Endodermal cell (in vitro differentiated cells): ENCODE measurements at places on chromosomes 5 and 9. TPM values are rescaled to one million over a fixed set of nuclear protein-coding genes. Genes with fewer than 3 reads are reported as not detected.

- no peak overlapping the region for H3K4me3 ChIP-seq
- H3K27me3 ChIP-seq, result no peaks in the 10 kb centered on the region
- DNase-seq, result no peak
Measured at GRCh38 chr5:128684961-128685360, 146.9 kb upstream of the FBN2 start.

- no peaks in the 10 kb centered on the region for H3K4me1 ChIP-seq
- H3K36me3 ChIP-seq, result peaks cover 9% of the 10 kb centered on the region
- peak; percentile 45 for DNase-seq
- H3K27me3 ChIP-seq, result no peaks in the 10 kb centered on the region
Measured at GRCh38 chr5:177427919-177428573, 1.6 kb downstream of the GRK6 start.

GRCh38 chr5:79809743-79810142, 120.1 kb downstream of the CMYA5 start:
- no peak overlapping the region for H3K27ac ChIP-seq
- H3K27me3 ChIP-seq, result no peaks in the 10 kb centered on the region
- no peak for DNase-seq

DNA sequence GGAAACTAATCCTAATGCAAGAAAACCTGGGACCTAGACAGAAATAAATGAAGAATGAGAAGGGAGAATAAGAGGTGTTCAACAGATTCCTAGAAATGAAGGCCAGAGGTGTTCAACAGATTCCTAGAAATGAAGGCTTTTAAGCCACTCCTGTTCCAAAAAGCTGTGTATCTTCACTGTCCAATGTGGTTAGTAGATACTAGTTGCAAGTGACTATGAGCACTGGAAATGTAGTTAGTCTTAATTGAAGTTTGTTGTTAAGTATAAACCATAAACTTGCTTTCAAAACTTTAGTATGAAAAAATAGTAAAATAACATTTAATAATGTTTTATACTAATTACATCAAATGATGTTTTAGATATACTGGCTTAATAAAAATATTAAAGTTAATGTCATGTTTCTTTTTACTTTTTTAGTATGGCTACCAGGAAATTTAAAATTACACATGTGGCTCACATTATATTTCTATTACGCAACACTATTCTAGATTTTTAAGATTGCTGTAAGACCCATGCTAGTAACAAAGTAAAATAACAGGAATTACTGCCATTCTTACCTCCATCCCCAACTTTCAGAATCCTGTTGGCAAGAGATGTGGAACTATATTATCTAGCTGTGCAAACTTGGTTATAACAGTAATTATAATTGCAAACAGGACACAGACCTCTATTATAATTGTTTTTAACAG, 57.5 kb downstream of the RICTOR start:
- DNase-seq, result no peak
- H3K4me1 ChIP-seq, result no peaks in the 10 kb centered on the region
- H3K36me3 ChIP-seq, result peaks cover 29% of the 10 kb centered on the region
- no peak overlapping the region for H3K4me3 ChIP-seq
- no peaks in the 10 kb centered on the region for H3K27me3 ChIP-seq
- no peak overlapping the region for H3K27ac ChIP-seq

SPARC gene
- total RNA-seq, result 643 and 682 TPM in 2 replicates

PHF24 gene
- 1.9 TPM in 2 replicates for total RNA-seq

DNA sequence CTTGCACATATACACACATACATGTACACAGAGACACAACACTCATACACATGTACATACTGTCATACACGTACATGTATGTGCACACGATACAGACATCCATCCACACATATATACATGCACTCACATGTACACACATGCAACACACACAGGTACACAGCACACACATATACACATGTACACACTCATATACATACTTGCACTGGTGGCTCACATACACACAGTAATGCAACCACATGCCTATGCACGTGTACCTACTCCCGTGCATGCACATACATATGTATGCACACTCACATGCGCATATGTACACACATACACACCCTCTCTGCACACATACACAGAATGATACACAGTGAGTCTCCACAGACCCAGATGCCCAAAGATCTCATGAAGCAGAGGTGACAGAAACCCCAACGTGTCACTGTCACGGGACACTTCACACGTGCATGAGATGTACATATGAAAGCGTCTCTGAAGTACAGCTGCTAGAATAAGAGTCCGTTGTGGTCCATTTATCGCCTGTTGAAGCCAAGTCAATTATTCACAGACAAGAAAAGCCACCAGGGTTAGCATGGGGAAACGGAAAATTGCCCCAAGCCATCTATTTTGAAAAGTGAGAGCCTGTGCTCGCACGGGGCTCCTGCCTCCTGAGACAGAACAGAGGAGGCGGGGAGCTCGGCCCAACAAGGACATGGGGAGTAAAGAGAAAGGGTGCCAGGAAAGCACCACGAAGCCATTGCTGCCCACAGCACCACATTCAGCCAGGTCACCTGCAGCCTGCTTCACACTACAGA, 24.9 kb downstream of the LPCAT1 start:
- H3K27me3 ChIP-seq, result no peaks in the 10 kb centered on the region
- no peak overlapping the region for H3K4me3 ChIP-seq
- H3K4me1 ChIP-seq, result no peaks in the 10 kb centered on the region
- H3K36me3 ChIP-seq, result peaks cover 26% of the 10 kb centered on the region

LHX6 gene
- total RNA-seq, result 0.63 TPM in 1 of 3 replicates, not detected in the others

GRCh38 chr5:171432076-171432475, 12.6 kb downstream of the FGF18 start:
- no peaks in the 10 kb centered on the region for H3K4me1 ChIP-seq
- H3K36me3 ChIP-seq, result no peaks in the 10 kb centered on the region
- H3K27ac ChIP-seq, result no peak overlapping the region
- no peak overlapping the region for H3K4me3 ChIP-seq
- DNase-seq, result no peak
